ENCODE measurements at places on chromosomes 3 and 15. TPM values are rescaled to one million over a fixed set of nuclear protein-coding genes. Genes with fewer than 3 reads are reported as not detected.

OR5AC2 gene
- total RNA-seq, result not detected

TF gene
- 1.3 TPM for total RNA-seq

- no peak for DNase-seq
Measured at GRCh38 chr3:166223120-166223519, 385.9 kb upstream of the BCHE start.

DNA sequence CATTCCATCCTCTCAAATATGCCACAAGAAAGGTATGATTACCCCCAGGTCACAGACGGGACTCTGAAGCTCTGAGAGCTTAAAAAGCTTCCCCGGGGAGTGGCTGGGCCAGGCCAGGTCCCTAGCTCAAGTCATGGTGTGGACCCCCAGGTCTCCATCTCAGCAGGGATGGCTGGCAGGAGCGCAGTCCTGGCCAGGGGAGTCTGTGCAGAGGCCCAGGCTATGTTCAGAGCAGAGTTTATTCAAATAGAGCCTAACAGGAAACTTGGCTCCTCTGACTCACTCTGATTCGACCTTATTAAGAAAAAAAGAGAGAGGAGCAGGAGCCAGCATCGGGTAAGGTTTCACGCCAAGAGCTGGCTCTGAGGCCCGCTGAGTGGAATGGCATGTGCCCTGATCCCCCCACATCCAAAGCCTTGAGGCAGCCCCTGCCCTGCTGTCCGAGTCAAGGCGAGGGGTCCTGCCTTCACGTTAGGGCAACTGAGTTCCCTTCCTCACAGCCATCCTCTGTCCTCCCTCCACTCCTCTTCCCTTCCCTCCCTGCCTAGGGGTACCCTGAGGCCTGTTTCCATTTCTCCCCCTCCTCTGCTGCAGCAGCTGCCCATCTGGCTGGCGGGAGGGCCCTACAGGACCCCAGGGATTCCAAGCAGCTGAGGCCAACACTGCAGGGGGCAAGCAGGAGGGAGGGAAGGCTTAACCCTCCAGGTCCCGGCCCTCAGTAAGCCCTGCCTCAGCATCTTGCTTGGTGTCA lies 1.9 kb upstream of the LOXL1 start:
- peak; percentile 81 for DNase-seq

Measured in astrocyte (in vitro differentiated cells and primary cell).